Body of pancreas (tissue), 4 donors: ENCODE measurements at places on chromosomes 3 and 15.
A peak's percentile ranks its signal among the peaks of the same experiment; 100 is the strongest.

- DNase-seq: no peak
These were observed 38.0 kb downstream of the SMAD3 start for GRCh38 chr15:67103432-67103831.

GRCh38 chr3:31968369-31968926 is 12.6 kb downstream of the OSBPL10 start:
- no peak for DNase-seq

- no peak for DNase-seq
These were observed 44.7 kb downstream of the IFT57 start for GRCh38 chr3:108177536-108177935.

DNA sequence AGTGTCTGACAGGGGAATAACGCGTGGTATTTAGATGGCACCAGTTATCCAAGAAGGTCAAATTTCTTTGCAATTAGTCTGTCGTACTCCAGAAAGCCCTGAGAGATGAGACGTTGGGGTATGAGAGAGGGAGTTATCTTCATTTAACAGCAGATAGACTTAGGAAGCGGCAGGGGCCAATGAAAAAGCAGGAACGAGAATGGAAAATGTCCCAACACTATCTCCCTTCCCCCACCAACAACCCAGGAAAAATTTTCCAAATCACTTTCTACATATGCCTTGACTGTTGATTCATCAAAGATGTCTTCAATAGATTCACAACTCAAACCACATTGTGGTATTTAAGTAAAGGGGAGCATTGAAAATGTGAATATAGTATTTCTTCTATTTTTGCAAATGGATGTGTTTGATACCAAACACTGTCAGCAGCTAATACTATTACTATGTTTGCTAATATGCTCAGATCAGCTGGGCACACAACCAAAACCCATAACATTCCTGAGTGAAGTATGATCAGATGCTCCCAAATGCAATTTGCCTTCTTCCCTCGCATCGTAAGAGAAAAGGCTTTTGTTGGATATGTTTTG is 13.3 kb upstream of the GREM1 start:
- no peak for DNase-seq

DNA sequence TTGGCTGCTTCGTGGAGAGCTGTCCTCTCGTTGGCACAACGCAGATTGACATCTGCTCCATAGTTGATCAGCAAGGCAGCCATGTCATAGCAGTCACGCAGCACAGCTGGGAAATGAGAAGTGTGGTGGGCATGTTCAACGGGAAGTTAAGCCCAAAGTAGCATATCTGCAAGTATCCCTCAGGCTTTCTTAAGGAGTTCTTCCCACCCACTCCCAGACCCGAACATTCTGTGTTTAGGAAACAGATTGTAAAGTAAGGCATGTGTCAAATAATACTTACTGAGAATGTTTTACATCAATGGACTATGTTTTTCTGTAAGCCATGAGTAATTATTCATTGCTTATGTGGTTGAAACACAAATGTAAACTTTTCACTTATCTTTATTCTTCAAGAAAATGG is 9.2 kb downstream of the ASB14 start:
- no peak for DNase-seq

GRCh38 chr15:57731530-57732103 is 25.1 kb downstream of the POLR2M start:
- no peak for DNase-seq

- DNase-seq: no peak
These were observed 66.1 kb downstream of the FILIP1L start for GRCh38 chr3:100048248-100048647.

- peak; percentile 40 for DNase-seq
These were observed at the start of gene PTX3 for GRCh38 chr3:157436583-157437291. PTX3 (plus strand) TSS chr3:157436850; CDS start chr3:157436934, 84 bp downstream.

GRCh38 chr3:50502225-50502583 is 1.2 kb downstream of the CACNA2D2 start:
- DNase-seq: no peak

DNA sequence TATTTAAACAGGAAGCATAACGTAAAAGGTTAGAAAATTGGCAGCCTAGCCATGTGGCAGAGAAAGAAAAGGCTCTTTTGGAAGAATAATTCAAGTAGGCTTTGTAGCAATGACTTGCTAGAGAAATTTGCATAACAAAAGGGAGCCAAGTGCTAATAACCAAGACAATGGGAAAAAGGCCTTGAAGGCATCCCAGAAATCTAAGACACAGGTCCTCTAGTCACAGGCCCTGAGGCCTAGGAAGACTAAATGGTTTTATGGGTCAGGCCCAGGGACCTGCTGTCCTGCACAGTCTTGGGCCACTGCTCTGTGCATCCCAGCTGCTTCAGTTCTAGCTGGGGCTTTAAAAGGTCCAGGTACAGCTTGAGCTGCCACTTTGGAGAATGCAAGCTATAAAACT is 78.5 kb downstream of the FGF7 start:
- DNase-seq: no peak

DNA sequence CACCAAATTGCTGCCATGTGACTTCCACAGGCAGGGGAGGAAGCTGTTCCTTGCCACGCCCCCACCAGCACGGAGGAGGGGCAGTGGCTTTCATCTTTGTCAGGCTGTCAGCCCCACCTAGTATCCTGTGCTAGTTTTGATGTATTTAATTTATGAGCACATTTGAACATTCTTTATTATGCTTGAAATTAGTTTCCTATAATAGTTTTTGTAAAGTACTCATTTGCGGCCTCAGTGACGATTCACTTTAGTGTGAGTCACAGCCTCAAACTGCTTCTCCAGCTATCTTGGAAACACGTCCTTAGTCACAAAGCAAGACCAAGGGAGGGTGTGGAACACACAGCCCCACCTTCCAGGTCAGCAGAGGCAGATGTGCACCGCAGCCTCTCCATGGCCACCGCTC is 239.9 kb upstream of the ATP10A start:
- DNase-seq: no peak

DNA sequence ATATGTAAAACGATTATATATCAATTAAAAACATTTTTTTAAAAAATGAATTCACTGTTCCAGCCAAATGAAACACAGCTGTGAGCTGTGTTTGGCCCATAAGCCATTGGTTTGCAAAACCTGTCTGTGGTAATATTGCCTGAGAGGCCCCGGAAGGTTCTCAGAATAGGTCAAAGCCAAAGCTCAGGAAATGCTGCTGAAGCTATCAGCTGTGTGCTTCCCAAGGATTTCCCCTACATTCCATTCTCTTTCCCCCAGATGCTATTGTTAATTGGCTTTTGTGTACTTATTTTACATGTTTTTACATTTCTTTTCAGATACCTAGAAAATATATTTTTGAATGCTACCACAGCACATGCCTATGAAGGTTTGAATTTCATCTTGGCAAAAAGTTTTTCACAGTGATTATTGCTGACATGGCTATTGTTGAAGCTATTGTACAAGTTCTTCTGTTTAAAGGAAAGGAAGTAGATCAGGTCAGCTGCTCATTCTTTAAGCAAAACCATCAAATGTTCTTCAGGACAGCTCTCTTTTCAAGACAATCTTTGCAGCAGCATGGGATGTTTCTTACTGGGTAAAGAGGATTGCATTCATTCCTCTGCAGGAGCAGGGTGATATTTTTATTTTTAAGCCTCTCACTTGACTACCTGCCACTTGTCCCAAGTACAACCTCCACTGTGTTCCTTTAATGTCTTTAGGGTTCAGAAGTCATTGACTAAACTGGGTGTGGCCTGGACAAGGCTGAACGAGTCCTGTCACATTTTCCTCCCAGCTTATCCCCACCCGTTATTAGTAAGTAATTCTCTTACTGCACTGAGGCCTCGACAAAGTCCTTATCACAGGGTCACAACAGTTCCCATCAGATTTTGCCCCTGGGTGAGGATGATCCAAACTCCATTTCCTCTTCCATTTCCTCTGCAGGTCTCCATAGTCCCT is 26.3 kb upstream of the BNC1 start:
- no peak for DNase-seq

DNA sequence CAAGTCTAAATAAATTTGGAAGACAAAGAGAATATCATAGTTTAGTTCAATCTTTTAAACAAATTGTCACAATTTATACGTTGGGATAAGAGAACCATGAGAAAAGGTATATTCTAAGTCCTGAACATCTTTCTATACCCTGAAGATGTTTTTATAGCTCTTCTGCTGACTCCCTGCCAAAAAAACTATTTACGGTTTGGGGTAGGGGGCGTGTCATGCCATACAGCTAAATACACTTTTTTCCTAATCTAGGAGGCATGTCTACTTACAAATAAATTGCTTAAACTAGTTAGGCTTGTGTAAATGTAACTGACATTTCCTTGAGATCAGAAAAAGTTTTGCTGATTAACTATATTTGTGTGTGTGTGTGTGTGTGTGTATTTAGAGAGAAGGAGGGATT is 163.3 kb downstream of the PGPEP1L start:
- DNase-seq: no peak

- DNase-seq: peak; percentile 64
These were observed 5.8 kb upstream of the TM4SF4 start for GRCh38 chr3:149468504-149469212.

- DNase-seq: no peak
These were observed 109.8 kb upstream of the SLC6A11 start for GRCh38 chr3:10706156-10706739.

DNA sequence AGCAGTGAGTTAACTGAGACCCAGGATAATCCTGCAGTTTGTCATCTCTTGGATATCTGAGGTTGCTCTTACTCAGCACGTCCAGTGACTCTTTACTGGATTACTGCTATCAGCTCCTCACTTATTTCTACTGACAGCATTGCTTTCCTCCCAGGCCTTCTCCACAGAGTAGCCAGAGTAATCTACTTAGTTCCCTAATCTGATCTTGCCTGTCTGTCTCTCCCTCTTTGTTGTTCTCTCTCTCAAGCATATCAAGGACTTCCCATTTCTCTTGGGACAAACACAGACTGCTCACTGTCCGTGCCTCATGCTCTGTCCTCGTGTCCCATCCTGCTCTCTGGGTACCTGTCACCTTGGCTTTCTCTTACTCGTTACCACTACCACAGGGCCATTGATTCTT is 376.2 kb downstream of the FEZF2 start:
- DNase-seq: no peak

GRCh38 chr3:6799264-6799915 is 61.5 kb upstream of the GRM7 start:
- DNase-seq: peak; percentile 52

- DNase-seq: no peak
These were observed 48.4 kb upstream of the CCK start for GRCh38 chr3:42314411-42314810.

- DNase-seq: no peak
These were observed 178.6 kb upstream of the CCDC54 start for GRCh38 chr3:107198581-107199181.

- DNase-seq: no peak
These were observed 27.5 kb downstream of the ESYT3 start for GRCh38 chr3:138461896-138462295.

DNA sequence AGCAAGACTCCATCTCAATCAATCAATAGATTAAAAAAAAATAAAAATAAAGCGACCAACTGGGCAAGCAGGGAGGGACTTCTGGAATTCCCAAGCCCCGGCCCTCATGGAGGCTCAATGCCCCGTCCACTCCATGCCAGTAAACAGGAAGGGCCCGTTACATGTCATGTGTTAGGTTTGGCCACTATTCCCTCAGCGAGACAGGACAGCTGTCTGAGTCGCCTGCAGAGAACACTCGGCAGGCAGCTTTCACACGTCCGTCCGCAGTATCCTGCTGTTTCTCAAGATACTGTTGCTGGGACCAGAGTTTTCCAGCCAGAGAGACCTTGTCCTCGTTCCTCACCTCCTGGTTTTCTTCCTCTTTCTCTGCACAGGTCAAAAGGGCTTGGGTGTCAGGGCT is 18.0 kb downstream of the TMEM44 start:
- DNase-seq: no peak

DNA sequence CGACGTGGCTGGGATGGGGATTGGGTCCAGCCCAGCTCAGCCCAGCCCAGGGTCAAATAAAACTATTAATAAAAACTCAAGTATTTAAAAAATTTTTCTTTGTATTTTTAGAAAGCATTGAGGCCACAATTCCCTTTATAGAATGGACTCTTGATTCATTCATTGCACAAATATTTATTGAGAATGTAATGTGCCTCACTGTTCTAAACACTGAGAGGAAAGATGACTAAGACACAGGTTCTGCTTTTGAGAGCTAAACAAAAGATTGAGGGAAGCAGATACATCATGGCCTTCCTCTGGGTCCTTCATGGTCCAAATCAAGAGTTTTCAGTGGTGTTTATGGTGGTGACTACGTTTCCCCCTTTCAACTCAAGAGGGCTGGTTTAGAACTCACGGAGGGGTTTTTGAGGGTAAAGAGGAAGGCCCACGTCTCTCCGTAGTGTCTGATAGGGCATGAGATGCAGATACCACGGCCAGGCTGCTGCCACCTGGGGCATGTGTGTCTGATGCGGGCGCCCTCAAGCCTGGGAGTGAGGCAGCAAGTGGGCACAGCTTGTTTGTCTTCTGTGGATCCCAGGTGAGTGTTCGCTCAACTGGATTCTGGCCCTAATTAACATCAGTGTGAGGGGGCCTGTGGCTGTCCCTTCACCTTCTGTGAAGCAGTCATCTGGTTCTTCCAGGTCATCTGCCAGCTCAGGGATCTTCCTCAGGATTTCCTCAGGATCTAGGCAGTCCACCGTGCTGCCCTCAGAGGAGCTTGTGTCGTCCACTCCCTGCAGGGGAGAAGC is 73.5 kb upstream of the SCN5A start:
- DNase-seq: no peak

DNA sequence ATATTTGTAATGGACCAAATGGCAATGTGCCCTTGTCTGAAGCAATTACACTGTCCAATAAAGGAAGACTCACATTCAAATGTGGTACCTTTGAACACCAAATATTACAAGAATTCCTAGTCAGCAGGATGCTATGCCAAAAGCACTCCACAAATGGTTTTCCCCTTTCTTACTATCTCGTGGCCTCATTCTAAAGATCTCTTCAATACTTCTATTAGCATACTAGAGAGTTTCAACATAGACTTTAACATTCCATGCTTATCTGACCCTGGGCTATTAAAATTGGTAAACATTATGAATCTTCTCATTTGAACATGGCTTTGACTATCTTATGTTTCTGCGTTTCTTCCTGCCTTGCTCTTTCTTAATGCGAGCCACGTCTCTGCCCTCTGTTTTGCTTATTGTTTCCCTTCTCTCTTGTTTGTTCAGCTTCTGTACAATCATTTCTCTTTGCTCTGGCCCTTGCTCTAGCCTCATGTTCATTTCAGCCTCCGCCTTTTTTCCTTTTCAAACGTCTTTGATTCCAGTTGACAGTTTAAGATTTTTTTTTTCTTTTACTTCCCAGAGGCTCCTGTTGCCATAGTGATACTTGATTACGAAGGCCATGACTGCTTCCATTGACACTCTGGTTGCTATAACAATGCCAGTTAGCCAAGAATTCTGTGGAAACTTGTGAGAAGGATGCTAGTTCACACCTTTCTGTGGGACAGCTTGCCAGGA is 49.5 kb upstream of the SLC9A9 start:
- no peak for DNase-seq
